ENCODE measurements at places on chromosomes 7 and 10.

GRCh38 chr10:5663692-5664427 lies 2.5 kb downstream of the ASB13 start:
- no peak for DNase-seq

GRCh38 chr10:9510626-9511025 lies 1456.1 kb downstream of the GATA3 start:
- DNase-seq, result no peak

- no peak for DNase-seq
Measured at GRCh38 chr10:60430017-60430416, 40.3 kb upstream of the ANK3 start.

DNA sequence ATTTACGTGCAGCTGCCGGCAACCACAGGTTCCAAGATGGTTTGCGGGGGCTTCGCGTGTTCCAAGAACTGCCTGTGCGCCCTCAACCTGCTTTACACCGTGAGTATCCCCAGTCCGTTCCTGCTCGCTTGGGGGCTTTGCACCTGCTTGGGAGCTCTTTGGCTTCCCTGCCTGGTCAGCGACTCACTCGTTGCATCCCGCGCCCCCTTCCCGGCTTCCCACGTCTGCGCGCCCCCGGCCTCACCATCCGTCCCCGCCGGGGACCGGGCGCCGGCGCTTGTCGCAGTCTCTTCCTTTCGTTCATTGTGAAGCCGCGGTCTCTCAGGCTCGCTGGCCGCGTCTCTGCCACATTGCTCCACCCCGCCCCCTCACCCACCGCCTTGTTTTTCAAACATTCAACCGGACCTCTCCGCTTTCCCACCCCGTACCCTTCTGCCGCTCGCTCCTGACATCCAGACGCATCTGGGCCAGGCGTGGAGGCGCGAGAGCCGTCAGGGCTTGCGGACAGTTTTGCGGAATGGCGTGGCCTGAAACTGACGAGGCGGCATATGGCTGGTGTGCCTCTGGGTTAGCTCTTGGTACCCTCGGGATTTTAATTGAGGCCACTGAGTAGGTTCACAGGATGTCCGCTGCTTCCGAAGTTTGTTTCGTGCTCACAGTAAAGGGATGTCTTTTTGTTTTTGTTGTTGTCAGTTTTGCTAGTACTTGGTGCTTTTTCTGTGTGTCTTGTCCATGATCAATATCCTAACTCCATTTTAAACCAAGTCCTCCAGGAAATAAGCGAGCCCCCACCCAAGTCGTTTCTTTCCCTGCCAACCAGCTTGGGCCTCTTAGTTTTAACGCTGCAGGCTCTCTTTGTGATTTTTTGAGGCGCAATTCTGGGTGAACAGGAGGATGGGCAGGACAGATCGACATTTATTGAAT lies 639 bp downstream of the TSPAN13 start:
- DNase-seq, result no peak

DNA sequence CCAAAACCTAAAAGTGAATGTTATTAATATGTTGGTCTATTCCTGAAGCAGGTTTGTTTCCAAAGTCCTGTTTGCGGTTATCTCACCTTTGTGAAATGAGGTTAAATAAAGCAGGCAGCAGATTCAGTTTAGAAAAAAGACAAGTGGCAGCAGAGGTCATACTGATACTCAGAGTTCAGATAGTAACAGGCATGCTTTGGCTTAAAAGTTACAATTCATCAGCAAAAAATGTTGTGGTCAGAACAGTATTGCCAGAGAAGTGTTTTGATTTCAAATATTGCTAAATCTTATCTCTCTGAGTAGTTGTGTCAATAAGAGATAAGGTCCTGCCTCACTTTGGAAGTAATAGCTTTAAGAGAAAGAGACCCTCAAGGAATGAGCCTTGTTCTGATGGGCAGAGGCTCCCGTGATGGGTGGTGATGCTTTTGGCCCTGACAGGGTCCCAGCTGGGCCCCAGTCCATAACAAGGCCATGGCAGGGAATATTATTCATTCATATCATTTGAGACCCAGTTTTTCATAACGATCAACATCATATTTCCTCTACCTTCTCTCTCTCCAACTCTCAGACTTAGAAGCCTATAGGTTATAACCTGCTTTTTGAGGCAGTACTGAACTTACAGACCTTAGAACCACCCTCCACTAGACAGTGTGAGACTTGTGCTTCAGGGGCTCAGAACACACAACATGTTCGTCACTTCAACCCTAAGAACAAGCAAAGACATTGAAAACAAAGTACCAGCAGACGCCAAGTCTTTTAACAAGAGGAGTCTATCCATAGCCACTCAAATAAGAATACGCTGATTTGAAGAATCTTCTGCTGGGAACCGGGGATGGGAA lies 58.5 kb upstream of the AHR start:
- no peak for DNase-seq

GRCh38 chr10:48934672-48935501 lies 4.8 kb downstream of the LRRC18 start:
- no peak for DNase-seq

DNA sequence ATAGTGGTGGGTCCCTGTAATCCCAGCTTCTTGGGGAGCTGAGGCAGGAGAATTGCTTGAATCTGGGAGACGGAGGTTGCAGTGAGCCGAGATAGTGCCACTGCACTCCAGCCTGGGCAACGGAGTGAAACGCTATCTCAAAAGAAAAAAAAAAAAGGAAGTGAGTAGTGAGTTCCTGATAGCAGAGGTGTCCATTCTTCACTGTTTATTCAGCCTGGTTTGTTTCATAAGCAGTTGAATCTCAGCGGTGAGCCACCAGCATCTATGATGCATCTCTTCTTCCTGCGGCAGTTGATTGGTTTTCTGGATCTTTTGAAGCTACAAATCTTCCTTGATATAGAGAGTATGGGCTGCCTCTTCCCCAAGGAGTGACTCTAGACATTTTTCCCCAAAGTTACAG lies 316.1 kb upstream of the MTPN start:
- DNase-seq, result no peak

GRCh38 chr7:20240080-20240926 lies 23.1 kb upstream of the MACC1 start:
- no peak for DNase-seq

DNA sequence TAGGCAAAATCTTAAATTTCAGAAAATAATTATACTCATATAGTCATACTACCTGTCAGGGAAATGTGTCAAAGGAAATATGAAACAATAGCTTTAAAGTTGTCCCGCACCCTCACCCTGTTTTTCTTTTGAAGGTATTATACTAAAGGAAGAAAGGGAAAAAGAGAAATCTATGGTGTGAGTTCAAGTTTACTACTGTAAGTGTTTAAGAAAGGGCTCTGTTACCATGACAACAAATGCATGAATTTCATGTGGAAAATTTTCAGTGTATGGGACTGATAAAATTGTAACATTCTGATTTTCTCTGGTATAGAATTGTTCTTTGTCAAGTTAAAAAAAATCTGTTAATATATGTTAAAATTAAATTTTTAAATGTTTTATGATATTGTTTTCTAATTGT lies 229.8 kb downstream of the ADK start:
- DNase-seq, result no peak

DNA sequence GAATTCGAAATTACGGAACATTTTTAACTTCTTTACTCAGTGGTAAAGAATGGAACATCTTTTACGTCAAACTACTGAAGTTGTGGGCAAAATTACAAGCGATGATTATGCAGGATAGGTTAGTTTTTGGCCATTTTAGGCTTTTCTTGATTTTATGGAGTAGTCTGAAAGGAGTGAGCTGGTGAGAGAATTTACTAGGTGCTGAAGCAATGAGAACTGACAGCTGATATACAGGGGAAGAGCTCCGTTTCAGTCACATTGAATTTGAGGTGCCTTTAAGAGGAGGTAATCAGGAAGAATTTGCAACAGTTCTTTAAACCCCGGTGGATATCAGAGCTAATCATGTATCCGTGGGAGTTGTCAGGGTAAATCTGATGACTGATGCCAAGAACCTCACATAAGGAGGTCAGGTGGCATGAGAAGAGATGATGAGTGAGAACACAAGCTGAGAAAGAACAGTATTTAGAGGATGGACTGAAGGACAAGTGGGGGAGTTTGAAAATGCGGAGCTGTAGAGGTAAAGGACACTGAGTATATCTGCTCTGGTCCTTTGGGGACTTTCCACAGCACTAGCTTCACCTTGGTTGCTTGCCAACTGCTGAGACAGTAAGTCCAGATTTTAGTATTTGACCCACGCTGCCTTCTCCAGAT lies 104.3 kb downstream of the AHR start:
- no peak for DNase-seq

DNA sequence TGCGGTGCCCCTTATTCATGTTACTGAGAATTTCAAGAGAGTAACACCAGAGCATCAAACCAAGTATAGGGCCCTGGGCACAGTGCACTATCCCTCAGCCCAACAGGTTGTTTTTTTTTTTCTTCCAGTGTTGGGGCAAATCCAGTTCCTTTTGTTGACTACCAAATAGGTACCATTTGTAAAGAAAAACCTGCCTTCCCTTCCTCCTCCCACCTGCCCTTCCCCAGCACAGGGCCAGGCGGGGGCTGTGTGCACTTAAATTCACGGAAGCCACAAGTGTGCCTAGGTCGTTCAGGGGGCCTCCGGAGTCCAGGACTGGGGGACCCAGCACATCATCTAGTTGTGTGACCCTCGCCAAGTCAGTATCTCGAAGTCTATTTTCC lies 595 bp upstream of the SFXN4 start:
- DNase-seq, result no peak

- DNase-seq, result no peak
Measured at GRCh38 chr7:22851145-22851544, 28.5 kb upstream of the TOMM7 start.

DNA sequence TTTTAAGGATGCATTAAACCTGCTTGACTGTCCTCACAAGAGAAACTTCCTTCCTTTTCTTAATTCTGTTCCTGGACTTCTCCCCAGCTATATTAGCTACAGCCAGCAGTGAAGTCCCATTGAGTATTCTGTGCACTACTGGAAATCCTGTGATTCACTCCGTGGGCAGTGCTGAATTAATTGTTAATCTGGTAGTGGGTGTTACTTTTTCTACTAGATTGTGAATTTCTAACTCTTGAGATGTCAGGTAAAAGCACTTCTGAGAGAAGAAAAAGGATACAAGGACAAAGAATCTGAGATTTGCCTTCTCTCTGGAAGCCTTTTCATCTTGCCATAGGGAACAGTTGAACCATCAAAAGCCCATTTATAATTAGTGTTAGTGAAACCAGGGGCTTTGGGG lies 33.9 kb downstream of the CYCS start:
- no peak for DNase-seq

GRCh38 chr7:1369916-1370657 lies 89.2 kb downstream of the MICALL2 start:
- no peak for DNase-seq

- no peak for DNase-seq
Measured at GRCh38 chr10:103564776-103565520, 71.4 kb downstream of the NEURL1 start.

GRCh38 chr7:132536654-132537395 lies 39.4 kb downstream of the PLXNA4 start:
- no peak for DNase-seq

DNA sequence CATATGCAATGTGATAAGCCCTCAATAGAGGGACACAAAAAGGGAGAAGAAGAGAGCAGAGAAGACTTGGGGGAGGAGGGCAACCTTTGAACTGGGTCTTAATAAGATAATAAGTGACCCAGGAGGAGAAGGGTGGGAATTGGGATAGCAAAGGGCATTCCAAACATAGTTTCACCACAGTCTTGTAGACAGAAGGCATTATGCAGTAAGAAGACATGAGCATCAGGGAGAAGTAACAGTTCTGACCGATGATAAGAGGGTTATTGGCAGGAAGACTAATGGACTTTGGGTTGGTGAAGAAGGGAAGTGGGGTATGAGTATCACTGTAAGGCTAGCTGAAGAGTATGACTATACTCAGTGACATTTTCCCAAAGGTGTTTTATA lies 63.6 kb downstream of the TES start:
- no peak for DNase-seq

- DNase-seq, result no peak
Measured at GRCh38 chr7:80088705-80089104, 45.9 kb upstream of the GNAI1 start.

DNA sequence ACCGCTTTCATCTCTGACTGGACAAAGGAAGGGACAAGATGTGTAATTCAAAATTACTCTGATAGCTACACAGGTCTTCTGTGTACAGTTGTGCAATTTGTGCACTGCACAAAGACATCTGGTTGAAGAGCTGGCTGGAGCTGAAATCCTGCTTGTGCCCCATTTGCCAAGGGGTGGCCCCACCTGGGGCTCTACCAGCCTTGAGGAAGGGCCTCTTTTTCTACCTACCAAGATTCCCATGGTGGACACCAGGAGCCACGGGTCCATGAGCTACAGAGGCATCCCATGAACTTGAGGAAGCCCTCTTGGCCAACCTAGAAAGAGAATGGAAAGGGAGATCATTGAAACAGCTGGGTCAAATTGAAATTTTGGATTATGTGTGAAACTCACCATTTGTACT lies 43.2 kb downstream of the HHEX start:
- no peak for DNase-seq

GRCh38 chr10:86160890-86161585 lies 205.6 kb downstream of the GRID1 start:
- no peak for DNase-seq

DNA sequence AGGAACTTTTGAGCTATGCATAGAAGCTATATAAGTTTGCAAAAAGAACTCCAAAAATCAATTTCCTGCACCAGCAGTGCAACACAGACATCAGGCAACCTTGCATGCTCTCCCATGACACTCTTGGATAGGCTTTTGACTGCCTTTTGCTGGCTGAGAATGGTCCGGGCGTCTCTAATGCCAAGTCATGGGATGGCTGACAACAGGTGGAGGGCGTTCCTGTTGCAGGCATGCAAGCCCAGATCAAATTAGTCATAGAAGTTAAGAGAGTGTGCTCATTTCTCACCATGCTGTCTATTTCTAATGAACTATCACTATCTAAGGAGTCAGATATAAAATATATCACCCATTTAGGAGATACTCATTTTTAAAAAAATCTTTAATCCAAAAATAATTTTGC lies 8.4 kb downstream of the PLCE1 start:
- no peak for DNase-seq

DNA sequence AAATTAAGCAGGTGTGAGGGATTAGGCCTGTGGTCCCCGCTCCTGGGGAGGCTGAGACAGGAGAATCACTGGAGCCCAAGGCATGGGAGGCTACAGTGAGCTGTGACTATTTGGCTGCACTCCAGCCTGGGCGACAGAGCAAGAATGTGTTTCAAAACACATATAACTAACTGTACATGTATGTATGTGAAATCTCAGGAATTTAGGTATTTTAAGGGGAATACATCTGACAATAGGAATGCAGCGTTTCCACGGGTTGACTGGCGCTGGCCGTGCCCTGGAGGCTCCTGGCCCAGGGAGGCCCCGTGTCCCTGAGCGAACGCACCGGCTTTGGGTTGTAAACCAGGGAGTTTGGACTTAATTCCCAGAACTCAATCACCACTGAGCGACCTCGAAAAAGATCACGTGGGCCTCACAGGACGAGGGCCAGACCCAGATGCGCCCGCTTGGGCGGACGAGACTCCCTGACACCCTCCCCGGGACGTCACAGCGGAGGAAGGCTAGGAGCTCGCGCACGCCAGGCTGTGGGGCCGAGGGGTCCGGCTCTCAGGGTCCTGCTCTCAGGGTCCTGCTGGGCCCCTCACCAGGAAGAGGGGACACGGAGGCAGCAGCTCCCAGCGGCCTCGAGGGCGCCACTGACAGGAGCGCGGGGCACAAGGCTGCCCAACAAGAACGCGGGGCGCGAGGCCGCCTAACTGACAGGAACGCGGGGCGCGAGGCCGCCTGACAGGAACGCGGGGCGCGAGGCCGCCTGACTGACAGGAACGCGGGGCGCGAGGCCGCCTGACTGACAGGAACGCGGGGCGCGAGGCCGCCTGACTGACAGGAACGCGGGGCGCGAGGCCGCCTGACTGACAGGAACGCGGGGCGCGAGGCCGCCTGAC lies 18.4 kb downstream of the PTPRN2 start:
- DNase-seq, result no peak

Data from nucleus accumbens (tissue), 56 donors.